CD4-positive, alpha-beta T cell (primary cell): ENCODE measurements at places on chromosomes 1 and 21. TPM values are rescaled to one million over a fixed set of nuclear protein-coding genes. Genes with fewer than 3 reads are reported as not detected.

DNA sequence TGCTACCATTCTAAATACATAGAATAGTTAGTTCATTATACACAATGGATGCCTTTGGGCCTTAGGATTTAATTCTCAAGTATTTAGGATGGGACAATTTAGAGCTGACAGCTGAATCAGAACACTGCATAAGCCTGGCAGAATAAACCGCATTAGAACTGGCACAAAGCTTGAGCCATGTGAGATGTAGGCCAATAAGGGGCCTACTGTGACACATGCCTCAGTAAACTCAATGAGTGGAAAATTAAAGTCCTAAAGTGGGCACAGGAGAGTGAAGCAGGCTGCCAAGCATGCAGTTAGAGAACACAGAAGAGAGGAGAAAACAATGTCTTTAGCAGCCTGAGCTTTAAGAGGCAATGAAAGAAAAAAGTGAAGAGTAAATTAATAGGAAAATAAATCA, 24.3 kb downstream of the SCYL3 start:
- DNase-seq = no peak

DNA sequence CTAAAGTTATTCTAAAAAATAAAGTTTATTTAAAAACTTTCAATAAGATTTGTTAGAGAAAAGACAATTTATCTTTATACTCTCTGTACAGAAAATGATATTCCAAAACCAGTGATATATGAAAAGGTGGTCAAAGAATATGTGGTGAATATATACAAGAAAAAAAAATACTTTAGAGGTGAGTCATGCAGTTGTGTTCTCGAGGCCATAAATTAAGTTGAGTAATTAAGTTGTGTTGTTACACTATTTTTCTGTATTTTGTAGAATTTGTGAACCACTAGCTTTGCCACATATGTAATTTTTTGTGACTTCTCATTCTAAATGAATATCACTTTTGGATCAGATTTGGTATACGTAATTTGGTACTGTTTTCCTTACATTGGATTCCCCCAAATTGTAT, 23.6 kb upstream of the DUSP10 start:
- no peak for DNase-seq

DNA sequence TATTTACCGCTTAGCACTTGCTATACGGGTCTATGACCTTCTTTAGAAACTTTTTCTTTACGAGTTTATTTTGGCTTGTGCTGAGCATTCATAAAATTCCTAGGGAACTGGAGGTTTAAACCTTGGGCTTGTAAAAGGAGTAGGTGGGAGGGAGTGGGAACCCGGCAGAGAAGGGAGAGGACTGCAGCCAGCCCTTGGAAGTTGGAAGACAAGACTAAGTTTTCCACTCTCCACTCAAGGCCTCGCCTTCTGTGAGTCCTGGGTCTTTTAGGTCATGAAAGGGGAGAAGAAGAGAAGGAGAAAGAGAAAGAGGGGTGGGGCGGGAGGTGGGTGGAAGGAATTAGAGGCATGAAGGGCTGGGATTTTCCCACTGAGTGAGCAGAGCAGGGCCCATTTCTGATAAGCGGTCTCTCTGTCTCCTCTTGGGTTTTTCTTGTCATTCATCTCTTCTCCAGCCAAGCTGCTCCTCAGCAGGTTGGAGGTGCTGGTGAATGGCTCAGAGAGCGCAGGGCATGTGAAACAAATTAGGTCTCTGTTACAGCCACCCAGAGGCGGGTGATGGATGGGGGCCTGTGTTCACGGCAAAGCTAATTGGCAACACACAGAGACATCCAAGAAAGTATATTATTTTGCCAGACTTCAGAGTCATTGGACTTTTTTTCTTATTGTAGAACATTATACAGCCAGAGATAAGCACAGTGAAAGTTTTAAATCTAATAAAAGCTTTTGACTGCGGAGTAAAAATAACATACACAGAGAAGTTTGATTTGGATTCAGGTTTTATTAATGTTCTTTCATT, 247.3 kb downstream of the FOXD2 start:
- no peak for DNase-seq

DNA sequence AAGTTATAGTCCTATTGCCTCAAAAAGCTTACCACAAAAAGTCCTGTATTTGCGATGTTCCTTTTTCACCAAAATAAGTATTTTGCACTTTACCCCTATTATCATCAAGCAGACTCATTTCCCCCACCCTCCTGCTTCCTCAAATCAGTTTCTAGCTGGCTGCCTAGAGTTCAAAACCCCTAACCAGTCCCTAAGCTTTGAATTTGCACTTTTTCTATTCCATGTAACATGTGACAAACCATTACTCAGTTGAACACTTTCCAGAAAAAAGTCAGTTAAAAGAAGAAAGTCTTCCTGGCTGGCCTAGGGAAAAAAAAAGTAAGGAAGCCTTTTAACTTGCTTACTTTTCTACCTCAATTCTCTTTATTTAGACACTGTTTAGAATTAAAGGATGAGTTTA, 8.2 kb downstream of the CEP170 start:
- no peak for DNase-seq

DNA sequence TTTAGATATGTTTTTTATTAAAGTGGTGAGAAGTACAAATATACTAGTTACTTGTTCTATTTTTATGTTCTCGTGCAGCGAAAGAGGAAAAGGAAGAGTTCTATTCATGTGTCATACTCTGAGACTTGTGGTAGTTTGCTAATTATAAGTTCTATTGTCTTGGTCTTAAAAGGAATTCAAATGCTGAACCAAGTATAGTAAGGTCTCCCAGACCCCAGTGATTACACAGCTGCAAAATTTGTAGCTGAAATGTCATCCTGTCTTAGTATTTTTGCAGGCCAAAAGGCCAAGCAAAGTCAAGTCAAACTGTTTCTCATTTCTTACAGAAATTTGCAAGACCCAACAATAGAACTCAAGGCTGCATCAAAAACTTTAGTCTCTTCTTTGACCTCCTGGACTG, 268.7 kb downstream of the CHRM3 start:
- DNase-seq = no peak

DNA sequence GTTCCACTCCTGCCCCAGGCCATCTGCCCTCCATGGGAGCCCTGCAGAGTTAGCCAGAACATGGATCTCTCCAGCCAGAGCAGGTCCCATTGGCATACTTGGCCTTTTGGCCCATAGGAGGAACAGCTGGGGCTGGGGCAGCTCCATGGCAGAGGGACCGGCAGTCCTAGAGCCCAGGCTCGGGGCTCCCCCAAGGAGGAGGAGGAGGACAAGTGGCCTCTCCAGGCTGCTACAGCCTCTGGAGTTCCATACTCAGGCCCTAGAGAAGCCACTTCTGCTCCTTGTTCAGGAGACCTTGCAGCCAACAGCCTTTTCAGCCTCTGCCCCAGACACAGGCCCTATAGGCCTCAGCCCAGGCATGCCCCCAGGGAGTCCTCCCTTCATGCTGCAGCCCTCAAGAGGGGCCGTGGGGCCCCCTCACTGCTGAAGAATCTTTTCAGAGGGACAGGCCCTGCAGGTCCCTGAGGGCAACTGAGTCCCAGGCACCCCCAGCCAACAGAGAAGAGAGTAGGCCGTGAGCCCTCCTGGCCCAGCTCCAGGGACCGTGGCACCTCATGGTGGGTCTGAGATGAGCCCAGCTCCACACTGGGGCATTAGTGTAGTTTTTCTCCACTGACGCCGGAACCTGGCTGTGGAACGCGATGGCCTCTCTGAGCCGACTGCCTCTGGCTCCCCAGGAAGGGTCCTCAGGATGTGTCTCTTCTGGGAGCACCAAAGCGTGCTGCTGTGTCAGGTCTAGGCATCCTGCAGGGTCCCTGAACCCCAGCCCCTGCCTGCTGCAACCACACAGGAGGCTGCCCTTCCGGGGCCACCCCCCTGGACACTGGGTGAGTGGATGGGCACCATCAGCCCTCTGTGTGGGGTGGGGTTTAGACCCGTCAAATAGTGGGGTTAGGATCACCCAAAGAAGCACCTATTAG, 297.6 kb upstream of the VAMP3 start:
- DNase-seq = no peak

DNA sequence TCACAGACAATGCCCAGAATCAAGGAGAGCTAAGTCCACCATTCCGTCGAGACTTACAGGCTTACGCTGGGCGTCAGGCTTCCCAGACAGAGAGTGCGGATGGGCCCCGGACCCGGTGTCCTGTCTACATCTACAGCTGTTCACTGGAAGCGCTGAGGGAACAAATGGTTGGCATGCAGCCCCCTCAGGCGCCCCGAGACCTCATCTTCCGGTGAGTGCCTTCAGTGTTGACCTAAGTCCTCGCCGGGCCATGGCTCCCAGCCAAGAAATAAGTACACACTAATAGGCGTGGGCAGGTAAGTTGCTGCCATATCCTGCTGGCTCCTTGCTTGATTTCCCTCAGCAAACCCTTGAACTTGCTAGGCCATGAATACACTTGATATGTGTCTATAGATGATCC, 26.2 kb downstream of the HYI start:
- DNase-seq = no peak

DNA sequence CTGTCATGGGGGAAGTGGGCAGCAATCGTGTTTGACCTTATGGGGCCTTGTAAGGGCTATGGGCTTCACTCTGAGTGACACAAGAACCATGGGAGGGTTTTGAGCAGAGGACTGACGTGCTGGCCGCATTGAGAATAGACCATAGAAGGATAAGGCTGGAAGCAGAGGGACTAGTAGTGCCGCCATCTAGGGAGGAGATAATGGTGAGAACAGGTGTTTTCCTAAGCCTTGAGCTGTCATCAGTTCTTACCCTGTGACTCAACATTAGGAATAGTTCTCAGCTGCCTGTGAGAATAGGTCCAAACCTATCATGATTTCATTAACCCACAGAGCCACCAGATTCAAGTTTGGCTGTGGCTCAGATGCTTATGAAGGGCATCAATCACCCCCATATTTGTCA, 228.5 kb downstream of the CACNA1E start:
- no peak for DNase-seq

DNA sequence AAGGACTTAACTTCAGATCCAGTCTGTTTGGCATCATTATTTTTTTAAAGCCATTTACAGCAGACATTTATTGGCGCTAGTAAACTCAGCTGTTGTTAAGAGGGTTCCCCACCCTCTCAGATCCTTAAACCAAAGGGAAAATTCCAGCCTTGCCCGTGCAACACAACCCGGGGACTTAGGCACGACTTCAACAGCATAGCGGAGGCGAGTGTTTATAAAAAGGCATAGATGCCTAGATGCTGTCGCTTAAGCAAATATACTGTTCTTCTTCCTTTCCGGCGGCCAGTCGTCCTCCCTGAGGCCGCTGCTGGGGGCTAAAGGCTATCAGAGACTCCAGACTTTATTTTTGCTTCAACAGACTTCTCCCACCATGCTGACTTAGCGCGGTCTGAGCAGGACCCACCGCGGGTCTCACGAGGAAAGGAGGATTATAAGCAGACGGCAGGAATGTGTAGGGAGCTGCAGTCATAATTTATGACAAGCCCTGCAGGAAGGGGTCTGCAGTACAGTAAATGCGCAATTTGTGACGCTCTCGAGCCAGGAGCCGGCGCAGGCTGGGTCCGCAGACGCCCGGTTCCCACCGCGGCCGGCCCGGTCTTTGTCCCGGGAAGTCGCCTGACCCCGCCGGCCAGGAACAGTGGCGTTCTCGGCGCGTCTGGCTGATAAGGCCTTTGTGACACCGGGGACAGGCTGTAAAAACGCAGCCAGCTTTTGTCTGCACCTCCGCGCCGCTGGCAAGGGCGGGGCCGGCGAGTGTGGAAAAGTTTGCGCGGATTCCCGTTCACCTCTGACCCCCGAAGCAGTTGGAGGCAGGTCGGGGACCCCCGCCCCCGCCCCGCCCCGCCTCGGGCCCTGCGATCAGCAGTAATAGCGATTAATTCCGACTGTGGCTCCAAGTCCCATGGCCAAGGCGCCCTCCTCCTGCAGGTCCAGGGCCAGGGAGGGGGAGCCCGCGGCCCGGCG, 61.2 kb upstream of the ARHGEF16 start:
- no peak for DNase-seq

- no peak for DNase-seq
These were observed 110.4 kb downstream of the SYT2 start for GRCh38 chr1:202599669-202600431.

- DNase-seq = peak; percentile 5
These were observed 165.7 kb downstream of the NCAM2 start for GRCh38 chr21:21163904-21164303.

DNA sequence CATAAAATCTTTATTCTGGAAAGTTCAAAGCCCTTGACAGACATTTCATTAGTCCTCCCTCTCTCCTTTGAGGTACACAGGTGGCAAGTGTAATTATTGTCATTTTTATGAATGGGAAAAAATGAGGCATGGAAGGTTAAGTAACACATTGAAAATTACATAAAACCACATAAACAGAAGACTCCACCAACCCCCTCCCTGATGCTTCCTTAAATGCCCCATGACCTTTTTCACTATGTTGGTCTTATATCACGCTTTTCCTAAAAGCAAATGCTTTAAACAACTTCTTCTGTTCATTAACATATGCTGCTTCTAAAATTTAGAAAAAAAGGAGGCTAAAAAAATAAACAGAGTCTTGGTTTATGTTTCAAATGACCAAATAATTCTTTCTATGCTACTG, 648.4 kb downstream of the PTPRC start:
- DNase-seq = no peak

DNA sequence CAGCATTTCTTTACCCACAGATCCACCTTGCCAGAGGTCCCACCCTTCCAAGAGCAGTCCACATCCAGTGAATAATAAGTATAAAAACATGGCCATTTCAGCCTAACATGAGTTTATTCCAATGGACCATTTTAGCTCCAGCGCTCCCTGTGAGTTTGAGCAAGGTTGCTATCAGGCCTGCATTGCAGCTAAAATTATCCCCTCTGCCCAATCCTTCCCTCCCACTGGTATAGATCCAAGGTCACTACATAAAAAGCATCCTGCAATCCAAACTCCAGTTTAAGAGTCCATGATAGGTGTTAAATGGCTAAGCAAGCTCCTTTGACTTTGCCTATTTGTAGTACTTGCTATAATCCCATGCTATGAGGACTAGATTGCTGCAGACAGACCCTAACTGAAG, 35.6 kb downstream of the SLC5A9 start:
- DNase-seq = no peak

- no peak for DNase-seq
These were observed 459.8 kb downstream of the KCNT2 start for GRCh38 chr1:196148367-196148970.

DNA sequence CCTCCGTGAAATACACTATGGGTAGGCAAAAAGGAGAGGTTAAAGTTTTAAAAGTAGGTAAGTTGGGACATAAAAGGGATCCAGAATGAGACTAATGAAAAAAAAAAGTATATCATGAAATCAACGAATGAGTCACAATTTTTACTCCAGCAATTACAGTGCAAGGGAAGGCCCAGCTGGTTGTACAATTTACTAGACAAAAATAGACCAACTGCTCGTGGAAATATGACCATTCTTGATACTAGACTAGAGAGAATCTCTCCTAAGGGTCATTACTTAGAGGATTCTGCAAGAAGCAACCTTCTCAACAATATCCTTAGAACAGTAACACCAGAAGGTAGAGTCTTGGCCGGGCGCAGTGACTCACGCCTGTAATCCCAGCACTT, 55.1 kb upstream of the EFHD2 start:
- DNase-seq = no peak

The GPR25 gene
- total RNA-seq = 3.3 TPM

The MYOM3 gene
- not detected for total RNA-seq

The TMIGD3 gene
- total RNA-seq = not detected

The ZBTB48 gene
- total RNA-seq = 31.4 TPM

The BNIPL gene
- 0.30 TPM for total RNA-seq

The SPRR2A gene
- total RNA-seq = not detected
